ENCODE measurements at places on chromosomes 1 and 21.

DNA sequence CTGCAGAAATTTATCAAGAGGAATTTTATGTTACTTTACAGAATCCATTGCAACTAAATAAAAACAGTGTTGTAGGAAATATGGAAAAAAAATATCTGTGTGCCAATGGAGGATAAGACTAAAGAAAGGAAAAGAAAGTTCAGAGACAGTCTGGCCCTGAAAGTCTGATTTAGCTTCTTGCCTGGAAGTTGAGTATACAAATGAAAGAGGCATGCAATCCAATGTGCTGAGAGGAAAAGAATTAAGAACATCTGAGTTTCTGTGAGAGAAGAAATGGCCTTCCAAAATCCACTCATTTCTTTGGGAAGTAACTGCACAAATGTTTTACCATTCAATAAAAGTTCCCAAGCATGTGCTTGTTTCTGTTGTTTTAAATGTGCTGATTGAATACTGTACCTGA is 65.1 kb downstream of the LHX9 start:
- DNase-seq = no peak

DNA sequence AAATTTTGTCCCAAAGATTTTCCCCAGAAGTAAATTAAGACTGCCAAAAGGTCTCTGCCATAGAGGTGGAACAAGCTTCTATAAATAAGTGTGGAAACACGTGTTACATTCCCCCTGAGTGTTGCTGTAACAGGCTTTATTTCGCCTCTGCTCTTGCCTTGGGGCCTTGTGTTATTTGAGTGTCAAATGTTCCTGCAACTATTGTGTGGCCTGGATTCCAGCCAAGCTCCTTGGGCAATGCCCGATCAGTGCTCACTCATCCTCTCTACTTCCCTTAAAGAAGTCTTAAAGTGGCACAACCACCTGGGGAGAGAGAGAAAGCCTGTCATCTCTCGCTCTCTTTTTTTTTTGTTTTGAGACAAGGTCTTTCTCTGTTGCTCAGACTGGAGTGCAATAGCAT is 156.7 kb downstream of the NR5A2 start:
- peak; percentile 63 for DNase-seq

DNA sequence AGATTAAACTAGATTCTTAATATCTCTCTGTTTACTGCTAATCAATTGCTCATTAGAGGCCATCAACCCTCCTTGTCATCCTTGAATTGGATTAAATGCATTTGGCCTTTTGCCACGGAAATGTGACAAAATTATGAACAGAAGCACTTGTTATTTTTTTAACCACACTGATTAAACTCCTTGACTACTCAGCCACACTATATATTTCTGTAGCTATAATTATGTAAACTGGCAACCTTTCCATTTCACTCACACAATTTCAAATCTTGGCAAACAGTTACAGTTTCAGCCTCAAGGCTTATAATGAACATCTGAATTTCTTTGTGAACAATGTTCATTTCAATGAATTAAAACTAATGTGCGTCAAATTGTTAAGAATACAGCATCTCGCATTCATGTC is 10.1 kb downstream of the ADAMTS5 start:
- DNase-seq = no peak

DNA sequence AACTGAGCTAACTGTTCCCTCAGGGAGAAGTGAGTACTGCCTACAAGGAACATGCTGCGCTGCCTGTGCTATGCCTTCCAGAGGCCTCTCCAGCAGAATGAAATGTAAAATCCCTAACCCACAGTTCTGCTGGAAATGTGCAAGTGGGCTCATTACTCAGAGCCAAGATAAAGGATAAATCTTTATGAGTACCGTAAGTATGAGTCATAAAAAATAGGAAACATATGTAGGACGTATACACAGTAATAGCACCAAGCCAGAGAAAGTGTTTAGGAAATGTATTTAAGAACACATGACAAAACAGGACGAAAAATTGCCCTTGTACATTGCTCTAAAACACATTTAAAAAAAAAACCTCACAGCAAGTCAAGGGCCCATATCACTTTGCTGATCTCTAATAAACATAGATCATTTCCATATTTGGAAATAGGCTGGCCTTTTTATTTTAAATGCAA is 104.6 kb downstream of the TGFBR3 start:
- peak; percentile 84 for DNase-seq

- no peak for DNase-seq
Measured at GRCh38 chr1:223634423-223634822, 31.1 kb downstream of the CAPN8 start.
